Natural killer cell treated with Interleukin-12 subunit alpha and Interleukin-12 subunit beta and Interleukin-15 and Interleukin-18, amount 100 ng/mL, for 72 hours (primary cell): ENCODE measurements at places on chromosomes 2 and 18. TPM values are rescaled to one million over a fixed set of nuclear protein-coding genes. Genes with fewer than 3 reads are reported as not detected.
A peak's percentile ranks its signal among the peaks of the same experiment; 100 is the strongest.

POTEC gene
- not detected for total RNA-seq

NPHP1 gene
- 0.28 TPM for total RNA-seq

CTDSP1 gene
- total RNA-seq, result 92.5 TPM

NAT8 gene
- not detected for total RNA-seq

LRRC30 gene
- not detected for total RNA-seq

PKDCC gene
- total RNA-seq, result not detected

KCNF1 gene
- not detected for total RNA-seq

CNDP1 gene
- not detected for total RNA-seq

SRD5A2 gene
- total RNA-seq, result not detected

TNFAIP6 gene
- total RNA-seq, result 1.7 TPM

GRCh38 chr18:26096852-26097251 is 6.4 kb upstream of the SS18 start:
- no peak overlapping the region for H3K4me3 ChIP-seq
- peaks cover 7% of the 10 kb centered on the region for H3K36me3 ChIP-seq
- H3K27ac ChIP-seq, result no peak overlapping the region
- H3K27me3 ChIP-seq, result peaks cover 8% of the 10 kb centered on the region
- H3K4me1 ChIP-seq, result peaks cover 4% of the 10 kb centered on the region

DNA sequence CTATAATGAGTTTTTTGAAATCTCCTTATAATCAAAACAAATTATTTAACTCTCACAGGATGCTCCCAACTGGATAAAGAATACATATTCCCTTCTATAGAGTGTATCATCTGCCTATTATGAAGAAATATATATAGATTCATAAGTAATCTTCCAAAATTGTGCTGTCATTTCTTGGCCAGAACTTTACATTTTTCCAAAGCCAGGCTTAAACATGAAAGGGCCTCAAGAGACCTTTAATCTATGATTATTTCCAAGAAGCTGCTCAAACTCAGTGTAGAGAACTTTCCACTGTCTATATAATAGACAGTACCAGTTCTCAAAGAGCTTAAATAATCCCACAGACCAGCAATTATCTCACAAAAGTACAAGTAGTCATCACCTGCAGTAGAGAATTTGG is 211.0 kb downstream of the AKAIN1 start:
- no peak overlapping the region for H3K4me3 ChIP-seq
- no peak for DNase-seq
- no peak overlapping the region for H3K27ac ChIP-seq
- H3K4me1 ChIP-seq, result no peaks in the 10 kb centered on the region

DNA sequence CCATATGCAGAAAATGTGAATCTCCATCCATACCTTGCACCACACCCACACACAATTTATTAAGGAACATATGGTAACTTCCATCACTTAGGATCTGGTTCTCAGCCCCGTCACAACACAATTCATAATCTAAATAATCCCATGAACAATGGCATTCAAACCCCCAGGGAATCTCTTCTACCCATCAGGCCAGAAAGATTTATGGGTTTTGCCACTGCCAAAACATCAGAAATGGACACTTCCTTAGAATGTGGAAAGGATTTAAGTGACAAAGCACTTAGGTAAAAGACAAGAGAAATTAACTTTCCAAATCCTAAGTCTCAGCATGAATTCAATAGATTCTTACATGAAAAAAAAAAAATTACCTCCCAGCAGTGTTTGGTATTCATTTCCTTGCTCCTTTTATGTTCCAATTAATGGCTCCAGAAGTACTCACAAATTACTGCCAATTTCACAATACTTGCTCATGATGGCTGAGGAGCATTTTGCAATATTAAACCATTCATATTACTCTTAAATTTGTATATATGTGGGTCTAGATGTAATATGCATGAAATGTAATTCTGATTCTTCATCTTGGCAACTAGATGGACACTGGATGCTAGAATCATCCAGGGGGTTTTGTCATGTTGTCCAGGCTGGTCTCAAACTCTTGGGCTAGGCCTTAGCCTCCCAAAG is 56.5 kb upstream of the TMEM247 start:
- peaks cover 5% of the 10 kb centered on the region for H3K36me3 ChIP-seq
- no peak for DNase-seq
- peaks cover 5% of the 10 kb centered on the region for H3K27me3 ChIP-seq
- H3K4me3 ChIP-seq, result no peak overlapping the region

DNA sequence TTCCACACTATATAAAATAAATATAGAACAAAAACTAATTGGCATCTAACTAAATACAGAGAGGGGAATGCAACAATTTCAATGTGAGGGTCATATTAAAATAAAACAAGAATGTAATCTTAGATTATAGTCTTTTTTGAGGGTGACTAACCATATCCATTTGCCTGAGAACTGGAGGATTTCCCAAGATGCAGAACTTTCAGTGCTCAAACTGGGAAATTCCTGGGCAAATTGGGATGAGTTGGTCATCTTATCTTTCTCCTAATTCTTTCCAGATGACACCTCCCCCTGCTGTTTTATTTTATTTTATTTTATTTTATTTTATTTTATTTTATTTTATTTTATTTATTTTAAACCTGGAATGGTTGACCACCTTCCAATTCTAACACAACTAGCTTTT is 846.2 kb downstream of the SLC4A3 start:
- no peak overlapping the region for H3K4me3 ChIP-seq
- no peaks in the 10 kb centered on the region for H3K36me3 ChIP-seq
- no peaks in the 10 kb centered on the region for H3K4me1 ChIP-seq
- H3K27me3 ChIP-seq, result no peaks in the 10 kb centered on the region
- no peak overlapping the region for H3K27ac ChIP-seq

GRCh38 chr2:46723346-46723745 is 192.3 kb downstream of the MCFD2 start:
- H3K4me3 ChIP-seq, result no peak overlapping the region
- no peak for DNase-seq
- no peaks in the 10 kb centered on the region for H3K27me3 ChIP-seq
- H3K4me1 ChIP-seq, result peaks cover 42% of the 10 kb centered on the region
- no peaks in the 10 kb centered on the region for H3K36me3 ChIP-seq
- no peak overlapping the region for H3K27ac ChIP-seq

DNA sequence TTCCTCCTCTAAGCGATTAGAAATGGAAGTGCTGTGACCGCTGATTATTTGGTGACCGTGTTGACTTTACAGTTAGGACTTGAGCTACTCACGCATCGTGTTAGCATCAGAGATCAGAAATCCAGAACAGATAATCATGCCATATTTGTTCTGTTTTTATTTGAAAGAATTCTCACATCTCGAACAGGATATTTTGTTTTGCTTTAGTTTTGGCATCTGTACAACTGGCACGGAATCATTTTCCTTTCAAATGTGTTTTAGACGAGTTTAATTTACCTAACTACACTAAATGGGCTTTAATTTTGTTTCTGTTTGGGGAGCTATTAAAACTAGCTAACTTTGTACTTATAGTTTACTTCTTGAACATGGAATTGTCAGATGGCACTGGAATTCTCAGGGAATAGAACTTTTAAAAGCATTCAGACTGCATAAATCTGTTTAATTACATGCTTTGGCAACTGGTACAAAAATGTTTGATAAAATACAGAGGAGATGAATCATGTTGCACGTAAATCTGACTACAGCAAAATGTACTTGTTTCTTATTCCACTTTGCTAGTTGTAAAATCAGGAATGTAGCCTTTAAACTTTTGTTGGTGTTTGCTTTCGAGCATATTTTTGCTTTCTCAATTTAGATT is 1.4 kb downstream of the ITPRID2 start:
- peak overlapping the region; percentile 92 for H3K27ac ChIP-seq
- H3K4me3 ChIP-seq, result peak overlapping the region; percentile 99
- DNase-seq, result no peak

DNA sequence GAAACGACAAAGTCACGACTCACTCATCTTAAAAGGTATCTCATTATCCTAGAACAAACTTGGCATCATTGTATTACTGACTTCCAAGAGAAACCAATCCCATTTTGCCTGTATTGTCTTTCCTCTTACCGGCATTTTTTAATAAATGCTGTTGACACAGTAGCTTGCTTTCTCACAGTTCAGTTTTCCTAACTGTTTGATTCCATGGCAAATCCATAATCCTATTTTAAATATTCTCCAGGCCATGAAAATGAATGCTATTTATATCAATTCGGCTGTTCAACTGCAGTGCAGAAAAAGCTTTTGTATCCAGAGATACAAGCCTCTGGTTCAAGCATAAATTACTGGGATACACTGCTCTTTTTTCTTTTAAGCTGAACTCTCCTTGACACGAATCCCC is 1241.9 kb downstream of the DPP10 start:
- H3K27me3 ChIP-seq, result no peaks in the 10 kb centered on the region
- H3K4me1 ChIP-seq, result no peaks in the 10 kb centered on the region
- H3K27ac ChIP-seq, result no peak overlapping the region
- no peak overlapping the region for H3K4me3 ChIP-seq

DNA sequence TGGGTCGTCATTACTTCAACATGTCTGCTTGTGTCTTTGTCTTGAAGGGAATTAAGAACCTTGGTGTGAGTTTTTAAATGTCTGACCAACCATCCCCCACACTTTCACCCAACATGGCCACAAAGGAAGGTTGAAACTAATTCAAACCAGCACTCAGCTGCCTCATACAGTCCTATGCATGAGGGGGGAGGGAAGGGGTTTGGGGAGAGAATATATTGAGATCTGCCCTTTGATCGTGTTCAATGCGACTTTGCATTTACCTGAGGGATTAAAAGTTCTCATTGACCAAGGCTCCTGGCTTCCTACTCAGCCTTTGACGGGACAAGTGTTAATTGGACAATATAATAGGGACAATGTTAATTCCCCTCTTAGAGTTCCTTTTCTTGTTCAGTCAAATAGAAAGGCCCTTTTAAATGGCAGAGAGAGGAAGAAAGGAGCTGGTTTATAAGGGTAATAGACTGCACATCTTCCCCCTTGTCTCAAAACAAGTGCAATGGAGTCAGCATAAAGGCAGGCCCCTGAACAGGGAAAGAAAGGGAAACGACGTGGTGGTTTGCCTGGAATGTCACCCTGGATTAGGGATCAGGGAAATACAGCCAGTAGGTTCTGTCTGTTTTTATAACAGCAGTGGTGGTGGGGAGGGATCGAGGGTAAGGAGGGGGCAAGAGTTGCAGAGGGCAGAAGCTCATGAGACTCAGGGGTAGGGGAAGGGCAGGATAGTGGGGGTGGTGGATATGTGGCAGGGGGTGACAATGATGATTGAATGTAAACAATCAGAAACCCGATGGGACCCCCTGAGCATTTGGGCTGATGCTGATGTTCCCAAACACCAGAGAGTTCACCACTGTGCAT is 198.7 kb downstream of the MYCN start:
- DNase-seq, result no peak
- no peak overlapping the region for H3K4me3 ChIP-seq
- no peaks in the 10 kb centered on the region for H3K27me3 ChIP-seq

GRCh38 chr2:69902213-69902922 is 8.6 kb downstream of the SNRNP27 start:
- DNase-seq, result no peak
- H3K4me1 ChIP-seq, result peaks cover 31% of the 10 kb centered on the region
- peak overlapping the region; percentile 88 for H3K4me3 ChIP-seq
- H3K27me3 ChIP-seq, result no peaks in the 10 kb centered on the region

- H3K27me3 ChIP-seq, result peaks cover 13% of the 10 kb centered on the region
- no peak overlapping the region for H3K4me3 ChIP-seq
- no peak for DNase-seq
- no peaks in the 10 kb centered on the region for H3K4me1 ChIP-seq
Measured at GRCh38 chr2:29617351-29617750, 304.0 kb downstream of the ALK start.

- H3K36me3 ChIP-seq, result no peaks in the 10 kb centered on the region
- no peak overlapping the region for H3K27ac ChIP-seq
- no peak for DNase-seq
Measured at GRCh38 chr2:101762451-101763171, 65.1 kb downstream of the MAP4K4 start.

GRCh38 chr2:218378053-218378452 is 4.0 kb upstream of the SLC11A1 start:
- H3K4me1 ChIP-seq, result peaks cover 5% of the 10 kb centered on the region
- H3K27me3 ChIP-seq, result no peaks in the 10 kb centered on the region
- no peak overlapping the region for H3K27ac ChIP-seq

DNA sequence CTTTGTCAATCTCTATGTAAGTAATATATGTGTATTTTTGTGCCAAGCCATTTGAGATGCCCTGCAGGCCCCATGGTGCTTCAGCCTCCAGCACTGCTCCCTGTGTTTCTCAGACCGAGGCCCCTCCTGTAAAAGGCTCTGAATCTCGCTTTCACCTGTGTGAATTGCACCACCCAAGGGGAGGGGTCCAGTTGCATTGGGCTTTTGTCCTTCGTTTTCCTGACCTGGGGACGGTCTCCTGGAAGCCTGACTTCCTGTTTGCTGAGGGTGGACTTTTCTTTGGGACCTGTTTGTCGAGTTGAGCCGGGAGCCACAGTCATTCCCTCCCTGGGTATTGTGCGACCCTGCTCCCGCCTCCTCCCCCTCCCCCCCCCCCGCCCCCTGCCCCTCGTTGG is 48.9 kb downstream of the AGAP1 start:
- no peaks in the 10 kb centered on the region for H3K36me3 ChIP-seq
- H3K4me1 ChIP-seq, result no peaks in the 10 kb centered on the region
- H3K4me3 ChIP-seq, result no peak overlapping the region
- H3K27me3 ChIP-seq, result peaks cover 2% of the 10 kb centered on the region
- DNase-seq, result no peak

DNA sequence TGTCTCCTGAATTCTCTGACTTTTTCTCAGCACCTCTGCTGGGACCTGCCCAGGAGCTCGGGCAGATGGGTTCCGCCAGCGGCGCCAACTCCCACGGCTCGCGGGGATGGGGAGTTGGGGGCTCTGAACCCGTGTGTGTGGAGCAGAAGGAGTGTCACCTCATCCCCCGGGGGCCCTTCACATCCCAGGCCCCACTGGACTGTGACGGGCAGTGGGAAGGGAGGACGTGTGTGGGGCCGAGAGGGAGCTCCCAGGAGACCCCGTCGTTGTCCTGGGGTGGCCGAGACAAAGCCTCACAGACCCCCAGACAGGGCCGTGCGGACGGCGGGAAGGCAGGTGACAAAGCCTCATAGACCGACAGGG is 130.0 kb upstream of the CTDP1 start:
- H3K27me3 ChIP-seq, result no peaks in the 10 kb centered on the region
- H3K4me3 ChIP-seq, result no peak overlapping the region
- DNase-seq, result peak; percentile 55
- no peaks in the 10 kb centered on the region for H3K36me3 ChIP-seq
- no peaks in the 10 kb centered on the region for H3K4me1 ChIP-seq

DNA sequence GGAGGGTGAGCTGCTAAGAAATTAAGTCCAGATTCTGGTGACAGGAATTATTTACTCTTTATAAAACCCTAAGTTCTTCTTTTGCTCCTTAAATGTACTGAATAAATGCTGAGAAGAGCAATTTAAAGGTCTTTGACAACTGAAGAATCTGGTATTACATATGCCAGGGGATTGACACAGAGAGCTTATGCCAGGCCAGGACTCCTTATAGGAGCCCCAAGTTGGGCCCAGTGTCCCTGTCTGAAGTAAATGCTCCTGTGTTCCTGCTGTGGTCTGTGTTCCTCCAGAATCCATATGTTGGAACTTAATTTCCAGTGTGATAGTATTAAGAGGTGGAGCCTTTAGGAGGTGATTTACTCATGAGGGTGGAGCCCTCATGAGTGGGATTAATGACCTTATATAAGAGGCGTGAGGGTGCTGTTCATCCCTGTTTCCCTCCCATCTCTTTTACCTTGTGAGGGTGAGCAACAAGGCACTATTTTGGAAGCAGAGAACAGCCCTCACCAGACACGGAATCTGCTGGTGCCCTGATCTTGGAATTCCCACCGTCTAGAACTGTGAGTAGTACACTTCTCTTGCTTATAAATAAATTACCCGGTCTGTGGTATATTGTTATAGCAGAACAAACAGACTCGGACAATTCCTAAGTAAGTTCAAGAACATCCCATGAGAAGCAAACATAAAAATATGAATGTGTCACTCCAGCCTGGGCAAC is 39.8 kb downstream of the LYPD6 start:
- H3K27ac ChIP-seq, result no peak overlapping the region
- no peaks in the 10 kb centered on the region for H3K36me3 ChIP-seq
- DNase-seq, result no peak
- no peak overlapping the region for H3K4me3 ChIP-seq
